Cerebellum (tissue), 4 donors: ENCODE measurements at places on chromosomes 2 and 18. TPM values are rescaled to one million over a fixed set of nuclear protein-coding genes. Genes with fewer than 3 reads are reported as not detected.

Gene CGREF1
- total RNA-seq = 22.1 TPM

Gene G6PC2
- not detected for total RNA-seq

Gene SGPP2
- total RNA-seq = 3.1 TPM

Gene AFF3
- 69.8 TPM for total RNA-seq

Gene CIB4
- total RNA-seq = not detected

Gene SP9
- 0.09 TPM for total RNA-seq

Gene DSG4
- not detected for total RNA-seq

Gene MYL12B
- 95.0 TPM for total RNA-seq

Gene CCDC141
- 2.6 TPM for total RNA-seq

Gene LIPG
- total RNA-seq = 10.0 TPM

Gene BOLL
- not detected for total RNA-seq

Gene PROM2
- 3.0 TPM for total RNA-seq

Gene DSC2
- 7.2 TPM for total RNA-seq

Gene SPATS2L
- total RNA-seq = 29.0 TPM

Gene KCNJ3
- 16.2 TPM for total RNA-seq

Gene CYP27A1
- 5.7 TPM for total RNA-seq

Gene PLCD4
- total RNA-seq = 1.2 TPM

Gene MAP2
- 502 TPM for total RNA-seq

Gene FNDC4
- total RNA-seq = 24.9 TPM

Gene ACTR3
- 98.4 TPM for total RNA-seq

Gene CENPO
- 14.7 TPM for total RNA-seq

Gene CYP27C1
- 1.1 TPM for total RNA-seq

Gene SLC39A6
- 160 TPM for total RNA-seq

Gene KIAA1328
- total RNA-seq = 36.5 TPM

Gene KCNF1
- 5.6 TPM for total RNA-seq
